Bronchial epithelial cell (primary cell): ENCODE measurements at places on chromosomes 1 and 21. TPM values are rescaled to one million over a fixed set of nuclear protein-coding genes. Genes with fewer than 3 reads are reported as not detected.

DNA sequence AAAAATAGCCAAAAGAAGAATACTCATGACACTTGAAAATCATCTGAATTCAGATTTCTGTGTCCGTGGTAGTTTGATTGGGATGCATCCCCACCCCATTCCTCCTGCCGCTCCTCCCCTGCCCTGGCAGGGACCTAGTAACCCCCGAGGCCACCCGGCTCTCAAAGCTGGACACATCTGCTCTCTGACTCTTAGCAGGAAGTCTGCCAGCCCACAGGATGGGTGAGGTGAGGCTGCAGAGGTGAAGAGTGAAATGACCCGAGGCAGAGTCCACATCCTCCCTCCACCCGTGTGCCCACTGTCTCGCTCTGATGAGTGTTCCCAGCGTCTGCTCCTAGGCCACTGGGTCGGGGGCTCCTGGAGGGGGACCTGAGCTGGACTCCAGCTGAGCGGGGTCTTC is 308.5 kb upstream of the VAMP3 start:
- DNase-seq = no peak

DNA sequence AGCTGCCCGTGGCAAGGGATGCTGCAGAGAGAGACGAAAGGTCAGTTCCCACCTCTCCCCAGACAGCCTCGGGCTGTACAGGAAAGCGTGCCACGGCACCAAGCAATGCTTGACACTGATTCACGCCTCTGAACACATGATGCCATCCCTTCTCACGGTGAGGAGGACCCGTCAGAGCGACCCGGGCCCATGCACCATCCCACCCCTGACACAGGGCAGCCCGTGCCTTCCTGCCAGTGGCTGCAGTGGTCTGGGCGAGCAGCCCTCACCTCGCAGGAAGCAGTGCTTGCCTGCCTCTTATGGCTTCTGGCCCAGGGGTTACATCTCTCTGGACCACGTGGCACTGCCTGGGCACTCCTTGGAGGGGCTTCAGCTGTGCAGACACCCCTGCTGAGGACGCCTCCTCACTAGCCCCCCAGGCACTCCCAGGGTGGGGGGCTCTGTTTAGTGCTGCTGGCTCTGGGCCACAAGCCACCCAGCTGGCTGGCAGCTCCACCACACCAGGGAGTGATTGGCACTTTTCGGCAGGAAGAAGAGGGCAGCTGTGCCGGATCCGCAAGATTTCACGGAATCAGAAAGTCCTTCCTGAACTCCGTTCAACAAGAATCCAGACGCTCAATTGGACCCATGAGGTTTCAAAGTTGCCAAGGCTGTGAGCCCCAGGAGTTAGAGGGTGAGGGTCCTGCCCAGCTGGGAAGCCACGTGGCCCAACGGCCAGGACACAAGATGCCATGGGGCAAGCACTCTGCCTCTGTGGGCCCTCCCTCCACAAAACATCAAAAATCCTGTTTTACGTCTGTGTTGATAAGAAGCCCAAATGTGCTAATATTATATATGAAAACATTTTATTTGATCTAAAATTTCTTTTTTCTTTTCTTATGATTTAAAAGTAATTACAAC is 34.8 kb upstream of the SLC19A1 start:
- no peak for DNase-seq

GRCh38 chr1:9397997-9398526 is 105.4 kb downstream of the SPSB1 start:
- no peak for DNase-seq

C4BPA gene
- not detected in 2 replicates for total RNA-seq

VASH2 gene
- total RNA-seq = not detected in 2 replicates

FCRL6 gene
- 0.13 TPM in 1 of 2 replicates, not detected in the other for total RNA-seq

NUP210L gene
- under 0.01 and 0.13 TPM in 2 replicates for total RNA-seq

AGO4 gene
- total RNA-seq = 14.0 and 19.2 TPM in 2 replicates

FAM110D gene
- not detected in 2 replicates for total RNA-seq

- peak; percentile 68 for DNase-seq
These were observed 22.9 kb downstream of the HTR1D start for GRCh38 chr1:23194119-23194984.

DNA sequence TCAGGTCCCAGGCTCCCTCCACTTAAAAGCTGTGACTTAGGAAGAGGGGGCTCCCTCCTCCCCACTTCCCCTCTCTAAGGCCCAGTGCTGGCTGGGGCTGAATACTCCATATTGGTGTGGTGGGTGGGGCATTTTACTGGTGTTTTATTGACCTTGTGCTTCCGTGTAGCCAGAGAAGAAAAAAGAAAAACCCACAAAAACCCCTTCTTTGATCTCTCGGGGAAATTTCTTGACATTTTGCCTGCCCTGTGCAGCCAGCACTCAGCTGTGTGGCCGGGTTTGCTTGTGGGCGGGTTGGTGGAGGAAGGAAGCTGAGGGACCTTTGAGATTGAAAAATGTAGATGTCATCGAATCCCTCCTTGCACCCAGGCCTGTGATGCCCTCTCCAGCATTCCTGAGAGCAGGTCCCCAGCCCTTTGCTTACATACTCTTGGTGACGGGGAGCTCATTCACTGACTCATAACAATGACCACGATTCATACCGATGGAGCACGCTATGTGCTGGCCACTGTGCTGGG is 24.8 kb downstream of the TNFRSF8 start:
- no peak for DNase-seq
